ENCODE measurements at places on chromosomes 7 and 10.

- no peak for DNase-seq
These were observed 66.3 kb upstream of the LRGUK start for GRCh38 chr7:134060874-134061273.

DNA sequence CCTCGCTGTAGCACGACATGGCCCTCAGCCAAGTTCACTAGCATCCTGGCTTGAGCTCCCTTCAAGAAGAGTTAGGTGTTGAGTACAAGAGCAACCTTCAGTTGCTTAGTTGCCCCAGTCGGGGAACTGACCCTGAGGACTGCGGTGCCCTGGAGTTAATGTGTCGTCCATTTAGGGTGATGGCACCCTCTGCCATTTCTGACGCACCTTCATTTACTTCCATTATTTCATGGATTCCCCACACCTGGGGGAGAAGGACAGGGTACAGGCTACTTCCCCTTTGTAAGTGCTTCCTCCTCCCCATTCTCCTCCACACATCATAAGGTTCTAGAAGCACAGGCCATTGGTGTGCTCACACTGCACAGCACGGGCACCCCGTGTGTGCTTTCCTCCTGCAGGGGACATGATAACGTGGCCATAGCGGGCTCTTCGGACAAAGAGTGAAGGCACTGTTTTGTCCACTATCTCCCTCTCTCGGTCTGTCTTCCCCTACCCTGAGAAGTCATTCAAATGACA lies 1.8 kb downstream of the ALOX5 start:
- DNase-seq = no peak

DNA sequence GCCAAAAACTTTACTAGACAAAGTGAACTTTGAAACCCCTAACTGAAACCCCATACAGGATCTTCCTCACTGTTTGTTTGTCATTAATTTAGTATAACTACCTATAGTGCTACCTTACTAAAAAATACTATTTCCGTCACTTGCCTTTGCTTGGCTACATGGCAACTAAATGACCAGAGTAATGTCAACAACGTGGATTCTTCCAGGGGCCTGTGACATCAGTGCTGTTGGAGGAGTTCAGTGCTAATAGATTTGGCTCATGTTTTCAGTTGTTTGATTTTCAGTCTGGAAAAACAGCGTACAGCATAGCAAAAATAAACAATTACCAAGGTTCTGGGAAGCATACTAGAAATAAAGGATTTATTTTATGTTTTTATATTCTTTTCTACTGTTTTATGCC lies 3.0 kb upstream of the ASB15 start:
- no peak for DNase-seq

DNA sequence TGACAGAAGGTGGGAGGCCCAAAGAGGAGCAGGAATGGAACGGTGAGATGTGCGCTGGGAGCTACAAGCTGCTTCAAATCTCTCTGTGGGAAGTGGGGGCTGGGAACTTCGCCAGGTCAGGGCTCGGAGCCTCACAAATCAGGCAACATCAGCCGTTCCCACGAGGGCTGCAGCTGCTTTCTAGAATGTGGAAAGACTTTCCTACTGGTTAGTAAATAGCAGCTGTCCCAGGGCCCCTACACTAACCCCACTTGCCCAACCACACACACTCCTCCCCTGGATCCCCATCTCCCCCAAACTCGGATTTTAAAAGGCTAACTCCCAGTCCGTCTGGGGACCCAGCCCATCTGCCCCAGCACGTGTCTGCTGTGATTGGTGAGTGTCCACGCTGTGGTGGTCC lies 40.6 kb upstream of the PITRM1 start:
- DNase-seq = no peak

GRCh38 chr7:6536262-6537260 lies 14.7 kb downstream of the GRID2IP start:
- DNase-seq = peak; percentile 39

DNA sequence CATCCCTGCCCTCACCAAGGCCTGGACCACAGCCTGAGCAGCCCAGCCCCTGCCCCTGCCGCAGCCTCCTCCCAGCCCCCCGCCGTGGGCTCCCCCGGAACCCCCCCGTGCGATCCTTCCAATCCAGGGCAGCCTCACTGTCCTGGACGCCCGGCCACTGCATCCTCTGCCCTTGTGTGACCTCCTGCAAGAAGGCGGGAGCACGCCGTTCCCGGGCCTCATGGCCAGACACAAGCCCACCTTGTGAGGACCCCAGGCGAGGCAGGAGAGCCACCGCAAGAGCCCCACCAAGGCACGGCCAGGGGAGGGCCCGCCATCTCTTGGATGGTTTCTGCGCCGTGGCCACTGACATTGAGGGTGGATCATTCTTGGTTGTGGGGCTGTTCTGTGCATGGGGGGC lies 7.8 kb upstream of the LFNG start:
- DNase-seq = no peak

- DNase-seq = no peak
These were observed 300.0 kb upstream of the SP8 start for GRCh38 chr7:21086688-21087087.

DNA sequence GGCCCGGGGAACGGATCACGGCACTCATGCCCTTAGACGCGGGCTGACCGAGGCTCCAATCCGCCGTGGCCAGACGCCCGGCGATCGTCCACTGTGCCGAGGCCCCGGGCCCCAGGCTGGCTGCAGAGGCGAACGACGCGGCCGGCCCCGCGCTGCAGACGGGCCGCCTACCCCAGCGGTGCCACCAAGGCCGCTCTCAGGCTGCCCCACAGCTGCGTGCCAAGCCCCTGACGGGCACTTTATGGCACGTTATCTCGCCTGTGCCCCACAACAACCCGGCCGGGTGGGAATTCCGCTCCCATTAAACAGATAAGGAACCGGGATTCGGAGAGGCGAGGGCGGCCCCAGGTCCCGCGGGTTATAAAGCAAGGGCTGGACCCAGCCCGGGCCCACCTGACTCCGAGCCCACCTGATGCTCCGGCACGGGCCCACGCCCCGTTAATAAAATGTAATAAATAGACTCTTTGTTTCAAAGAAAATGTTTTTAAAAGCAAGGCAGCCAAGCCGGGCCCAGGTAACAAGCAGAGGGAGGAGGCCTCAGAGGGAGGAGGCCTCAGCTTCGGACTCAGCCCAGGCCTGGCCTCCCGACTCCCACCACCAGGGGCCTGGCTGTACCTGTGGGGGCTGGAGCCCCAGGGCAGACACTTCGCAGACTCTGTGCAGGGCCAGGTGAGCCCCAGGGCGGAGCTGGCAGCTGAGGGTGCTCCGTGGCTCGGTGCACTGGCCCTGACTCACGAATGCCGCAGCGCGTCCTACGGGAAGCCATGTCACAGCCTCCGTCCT lies 79.7 kb downstream of the FOXL3 start:
- DNase-seq = no peak

Measured in NCI-H510A (cell line).